T-helper 2 cell treated with Interferon-gamma antibody and Interleukin-4, amounts not matched to agents 5 μg/mL and 100 μg/mL, for 36 hours (primary cell): ENCODE measurements at places on chromosomes 16 and 17.
A peak's percentile ranks its signal among the peaks of the same experiment; 100 is the strongest.

DNA sequence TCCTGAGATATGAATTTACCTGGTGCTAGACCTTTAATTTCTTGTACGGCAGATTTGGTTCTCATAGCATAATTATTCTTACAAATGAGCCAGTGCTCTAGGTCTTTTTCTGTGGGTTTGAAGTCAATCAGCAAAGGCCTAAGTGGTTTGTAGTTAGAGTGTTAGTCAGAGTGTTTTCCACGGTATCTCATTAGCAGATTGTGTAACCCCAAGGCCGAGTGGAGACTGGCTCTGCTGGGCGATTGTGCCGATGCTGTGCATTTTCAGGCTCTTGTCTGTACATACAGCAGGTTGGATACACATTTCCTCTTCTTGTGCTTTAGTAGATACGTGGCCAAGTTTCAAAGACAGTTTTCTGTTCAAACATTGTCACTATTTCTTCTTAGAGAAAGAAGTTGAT lies 78.6 kb upstream of the CA10 start:
- H3K36me3 ChIP-seq = no peaks in the 10 kb centered on the region
- H3K27ac ChIP-seq = no peak overlapping the region
- H3K27me3 ChIP-seq = no peaks in the 10 kb centered on the region
- no peak overlapping the region for H3K4me3 ChIP-seq

DNA sequence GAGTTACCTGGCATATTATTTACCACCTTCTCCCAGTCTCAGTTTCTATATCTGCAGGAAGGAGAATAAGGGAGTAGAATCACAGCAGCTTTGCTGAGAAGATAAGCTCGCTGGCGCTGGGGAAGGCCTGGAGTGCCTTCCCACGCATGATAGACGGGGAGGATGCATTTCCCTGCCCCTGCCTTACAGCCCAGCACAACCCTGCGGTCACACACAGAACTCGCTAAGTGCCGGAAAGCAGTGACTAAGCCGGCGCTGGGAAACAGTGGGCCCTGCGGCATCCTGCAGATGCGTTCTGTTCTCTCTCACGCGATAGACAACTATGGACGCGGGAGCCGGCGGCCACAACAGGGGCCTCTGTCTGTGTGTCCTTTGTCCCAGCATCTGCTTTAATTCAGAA lies 4.8 kb downstream of the CA5A start:
- H3K36me3 ChIP-seq = no peaks in the 10 kb centered on the region
- peak; percentile 27 for DNase-seq
- H3K4me3 ChIP-seq = no peak overlapping the region
- H3K4me1 ChIP-seq = peaks cover 2% of the 10 kb centered on the region

GRCh38 chr16:35533683-35534082 lies 2074.3 kb downstream of the TP53TG3F start:
- H3K27me3 ChIP-seq = no peaks in the 10 kb centered on the region
- no peak overlapping the region for H3K4me3 ChIP-seq
- H3K36me3 ChIP-seq = no peaks in the 10 kb centered on the region

GRCh38 chr16:3959148-3959547 lies 78.6 kb upstream of the CREBBP start:
- peaks cover 3% of the 10 kb centered on the region for H3K36me3 ChIP-seq
- H3K4me1 ChIP-seq = peaks cover 17% of the 10 kb centered on the region
- no peak for DNase-seq
- H3K27ac ChIP-seq = no peak overlapping the region

- H3K27me3 ChIP-seq = peaks cover 13% of the 10 kb centered on the region
- no peak overlapping the region for H3K27ac ChIP-seq
- no peak overlapping the region for H3K4me3 ChIP-seq
- DNase-seq = no peak
Observed at GRCh38 chr16:87581857-87582215, 20.5 kb upstream of the JPH3 start.

DNA sequence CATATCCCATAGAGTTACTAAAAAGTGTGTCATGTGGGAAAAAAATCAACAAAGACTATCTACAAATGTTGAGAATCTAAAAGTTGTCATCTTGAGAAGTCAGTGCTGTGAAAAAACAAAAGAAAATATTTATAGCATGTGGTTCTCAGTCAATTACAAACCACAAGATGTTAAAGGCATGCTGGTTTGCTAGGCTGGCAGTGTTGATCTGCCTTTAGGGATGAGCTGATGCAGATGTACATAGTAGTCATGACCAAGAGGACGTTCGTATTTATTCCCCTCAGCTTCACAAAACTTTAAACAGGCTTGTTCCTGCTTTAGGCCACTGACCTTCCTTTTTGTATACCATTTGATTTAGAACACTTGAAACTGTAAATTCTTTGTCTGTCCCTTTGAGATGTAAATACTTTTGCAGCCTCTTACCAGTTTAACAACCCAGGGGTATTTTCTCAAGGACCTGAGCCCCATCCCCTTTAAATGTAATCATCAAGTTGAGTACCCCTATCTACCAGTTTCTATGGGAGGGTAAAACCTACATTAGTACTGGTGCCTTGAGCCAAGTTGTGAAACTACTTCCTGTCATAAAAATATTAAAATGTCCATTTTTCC lies 446.6 kb downstream of the KCNJ18 start:
- no peak overlapping the region for H3K27ac ChIP-seq
- H3K27me3 ChIP-seq = no peaks in the 10 kb centered on the region
- H3K4me1 ChIP-seq = no peaks in the 10 kb centered on the region
- no peak overlapping the region for H3K4me3 ChIP-seq
- no peaks in the 10 kb centered on the region for H3K36me3 ChIP-seq
- no peak for DNase-seq

- no peak for DNase-seq
- H3K4me1 ChIP-seq = no peaks in the 10 kb centered on the region
Observed at GRCh38 chr17:55152236-55152635, 112.5 kb upstream of the HLF start.

GRCh38 chr16:24318680-24319079 lies 62.5 kb downstream of the CACNG3 start:
- H3K27ac ChIP-seq = no peak overlapping the region
- H3K4me1 ChIP-seq = no peaks in the 10 kb centered on the region
- peaks cover 12% of the 10 kb centered on the region for H3K27me3 ChIP-seq
- DNase-seq = no peak
- H3K36me3 ChIP-seq = no peaks in the 10 kb centered on the region

DNA sequence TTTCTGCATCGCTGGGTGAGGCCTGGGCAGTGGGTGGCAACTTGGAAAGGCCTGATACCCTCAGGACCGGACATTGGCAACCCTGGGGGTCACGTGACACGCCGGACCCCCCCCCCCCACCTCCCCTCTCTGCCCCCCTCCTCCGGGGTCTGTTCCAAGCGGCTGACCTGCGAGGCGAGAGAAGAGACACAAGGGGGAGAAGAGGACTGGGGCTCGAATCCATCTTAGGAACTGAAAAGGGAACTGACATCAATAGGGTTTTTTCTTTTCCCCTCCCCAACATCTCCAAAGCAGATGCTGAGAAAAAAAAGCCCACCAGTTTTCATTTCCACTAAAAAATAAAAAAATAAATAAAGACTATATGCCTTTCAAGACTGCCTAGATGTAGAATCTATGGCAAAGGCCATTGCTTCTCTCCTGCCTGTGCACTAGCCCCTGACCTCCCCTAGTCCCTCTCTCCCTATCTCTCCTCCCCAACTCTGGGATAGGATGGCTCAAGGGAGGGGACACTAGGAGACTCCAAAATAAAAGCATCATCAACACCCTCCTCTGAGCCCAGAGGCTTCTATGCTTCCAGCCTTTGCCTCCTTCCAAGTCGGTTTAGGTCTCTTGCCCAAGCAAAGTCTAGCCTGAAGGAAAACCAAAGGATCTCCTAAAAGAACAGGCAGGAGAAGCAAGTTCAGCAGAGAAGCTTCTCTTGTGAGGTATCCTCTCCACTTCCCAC lies 7.7 kb upstream of the HOXB2 start:
- DNase-seq = no peak
- H3K4me1 ChIP-seq = peaks cover 20% of the 10 kb centered on the region
- no peak overlapping the region for H3K4me3 ChIP-seq
- peaks cover 24% of the 10 kb centered on the region for H3K27me3 ChIP-seq
- peaks cover 16% of the 10 kb centered on the region for H3K36me3 ChIP-seq
